ENCODE measurements at places on chromosomes 4 and X. TPM values are rescaled to one million over a fixed set of nuclear protein-coding genes. Genes with fewer than 3 reads are reported as not detected.

CYTL1 gene
- not detected for total RNA-seq

GAGE12C gene
- not detected for total RNA-seq

GYPE gene
- not detected for total RNA-seq

PSAPL1 gene
- total RNA-seq: 0.32 TPM

AFF1 gene
- total RNA-seq: 7.7 TPM

NEIL3 gene
- total RNA-seq: 7.1 TPM

COL4A5 gene
- 10.3 TPM for total RNA-seq

PCDH18 gene
- total RNA-seq: not detected

DNAAF6 gene
- total RNA-seq: not detected

MAD2L1 gene
- 45.9 TPM for total RNA-seq

BCLAF3 gene
- total RNA-seq: 2.7 TPM

CDKL2 gene
- total RNA-seq: 0.53 TPM
